Ovary (tissue), 10 donors: ENCODE measurements at places on chromosomes 2 and 18. TPM values are rescaled to one million over a fixed set of nuclear protein-coding genes. Genes with fewer than 3 reads are reported as not detected.
A peak's percentile ranks its signal among the peaks of the same experiment; 100 is the strongest.

The PRSS56 gene
- total RNA-seq: not detected

The SPATS2L gene
- total RNA-seq: 70.6 TPM

GRCh38 chr2:49029406-49029805 lies 124.9 kb downstream of the FSHR start:
- DNase-seq: no peak

GRCh38 chr2:134550566-134551164 lies 168.1 kb downstream of the TMEM163 start:
- DNase-seq: no peak

DNA sequence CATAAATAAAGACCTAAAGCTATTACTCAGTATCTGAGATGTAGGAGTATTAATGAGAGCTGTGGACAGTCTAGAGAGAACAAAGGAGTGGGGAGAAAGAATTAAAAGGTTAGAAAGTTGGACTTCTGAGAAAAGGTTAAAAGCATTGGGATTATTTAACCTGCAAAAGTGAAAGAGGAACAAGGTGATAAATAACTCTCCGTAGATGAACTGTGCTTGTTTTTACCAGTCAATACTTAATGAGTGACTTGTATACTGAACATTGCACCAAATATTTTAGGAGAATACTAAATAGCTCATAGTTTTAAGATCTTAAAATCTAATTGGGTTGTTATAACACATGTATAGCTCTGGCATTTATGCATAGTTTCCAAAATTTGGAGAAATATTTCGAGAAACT lies 137.5 kb downstream of the GPD2 start:
- no peak for DNase-seq

- DNase-seq: no peak
Measured at GRCh38 chr2:39629646-39630045, 36.1 kb upstream of the TMEM178A start.

DNA sequence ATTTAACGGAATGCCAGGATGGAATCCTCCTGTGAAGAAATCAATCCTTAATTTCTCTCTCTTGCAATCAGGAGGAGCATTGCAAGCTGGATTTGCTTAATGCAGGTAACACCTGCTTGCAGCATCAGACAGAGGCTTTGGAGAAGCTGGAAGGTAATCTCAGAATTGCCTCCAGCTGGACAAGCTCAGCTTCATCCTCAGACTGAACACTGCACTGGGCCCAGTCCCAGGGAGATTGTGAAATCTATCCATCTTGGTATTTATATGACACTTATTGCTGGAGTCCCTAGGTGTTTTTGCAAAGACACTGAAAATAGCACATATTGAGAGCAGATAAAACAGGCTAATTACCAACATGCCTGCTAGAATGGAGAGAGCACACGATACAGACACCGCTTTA lies 179.4 kb upstream of the SESTD1 start:
- DNase-seq: no peak

DNA sequence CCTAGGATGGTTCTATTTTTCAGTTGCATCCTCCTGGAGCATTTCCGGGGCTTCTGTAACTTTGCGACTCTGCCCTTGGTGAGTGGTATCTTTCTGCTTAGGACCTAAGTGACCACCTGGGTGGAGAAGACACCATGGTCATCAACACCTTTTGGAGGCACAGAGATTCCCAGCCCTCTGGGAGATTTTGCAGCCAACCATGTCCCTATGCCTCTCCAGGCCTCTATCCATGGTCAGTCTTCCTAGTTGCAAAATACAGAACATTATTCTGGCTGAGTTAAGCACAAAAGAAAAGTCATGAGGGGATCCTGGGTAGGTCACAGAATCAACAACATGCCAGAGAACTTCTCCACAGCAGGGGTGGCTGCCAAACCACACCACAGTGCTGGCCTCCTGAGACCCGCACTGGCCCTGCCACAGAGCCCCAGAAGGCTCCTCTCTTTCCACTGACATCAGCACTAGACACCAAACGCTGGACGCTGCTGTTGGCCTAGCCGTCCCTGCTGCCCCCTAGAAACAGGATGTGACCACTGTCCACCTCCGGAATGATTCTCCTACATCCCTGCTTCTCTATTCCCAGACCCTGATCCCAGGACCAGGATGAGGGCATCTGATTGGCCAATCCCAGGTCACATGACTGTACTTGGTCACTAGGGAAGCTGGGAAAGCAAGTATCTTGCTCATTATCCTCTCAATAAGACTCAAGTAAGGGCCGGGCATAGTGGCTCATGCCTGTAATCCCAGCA lies 47.7 kb downstream of the SMAD7 start:
- DNase-seq: peak; percentile 34
